GM12892 (cell line): ENCODE measurements at places on chromosomes 4 and X.

DNA sequence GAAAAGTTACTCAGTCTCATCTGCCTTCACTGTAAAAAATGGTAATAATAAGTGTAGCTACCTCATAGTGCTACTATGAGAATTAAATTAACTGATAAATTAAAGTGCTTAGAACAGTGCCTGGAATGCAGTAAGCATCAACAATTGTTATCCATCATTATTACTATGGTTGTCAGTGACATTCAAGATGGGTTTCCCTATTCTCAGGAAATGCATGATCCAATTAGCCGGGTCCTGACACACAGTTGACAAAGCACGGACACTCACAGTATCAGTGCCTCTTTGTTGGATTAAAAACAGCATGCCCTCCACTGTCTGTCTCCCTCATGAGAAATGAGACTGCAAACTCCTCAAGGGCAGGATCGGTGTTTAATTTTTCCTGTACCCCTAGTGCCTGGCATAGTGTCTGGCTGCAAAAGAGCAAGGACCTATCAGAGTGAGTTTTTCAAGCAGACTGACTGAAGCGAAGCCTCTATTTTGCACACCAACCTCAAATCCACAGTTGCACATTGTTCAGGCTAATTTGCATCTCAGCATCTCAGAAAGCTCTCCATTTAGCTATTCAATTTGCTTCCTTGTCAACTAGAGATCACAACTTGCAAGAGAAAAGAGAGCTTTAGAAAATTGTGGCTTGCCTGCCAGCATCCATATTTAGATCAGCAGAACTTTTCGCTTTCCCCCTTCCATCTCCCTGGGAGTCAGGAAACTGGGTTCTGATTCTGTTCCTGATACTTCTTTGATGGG is 122.9 kb downstream of the LDB2 start:
- DNase-seq, result no peak

- no peak for DNase-seq
Measured at GRCh38 chr4:98110214-98110613, 33.1 kb downstream of the STPG2 start.

GRCh38 chr4:142110136-142110535 is 473.8 kb downstream of the IL15 start:
- no peak for DNase-seq

DNA sequence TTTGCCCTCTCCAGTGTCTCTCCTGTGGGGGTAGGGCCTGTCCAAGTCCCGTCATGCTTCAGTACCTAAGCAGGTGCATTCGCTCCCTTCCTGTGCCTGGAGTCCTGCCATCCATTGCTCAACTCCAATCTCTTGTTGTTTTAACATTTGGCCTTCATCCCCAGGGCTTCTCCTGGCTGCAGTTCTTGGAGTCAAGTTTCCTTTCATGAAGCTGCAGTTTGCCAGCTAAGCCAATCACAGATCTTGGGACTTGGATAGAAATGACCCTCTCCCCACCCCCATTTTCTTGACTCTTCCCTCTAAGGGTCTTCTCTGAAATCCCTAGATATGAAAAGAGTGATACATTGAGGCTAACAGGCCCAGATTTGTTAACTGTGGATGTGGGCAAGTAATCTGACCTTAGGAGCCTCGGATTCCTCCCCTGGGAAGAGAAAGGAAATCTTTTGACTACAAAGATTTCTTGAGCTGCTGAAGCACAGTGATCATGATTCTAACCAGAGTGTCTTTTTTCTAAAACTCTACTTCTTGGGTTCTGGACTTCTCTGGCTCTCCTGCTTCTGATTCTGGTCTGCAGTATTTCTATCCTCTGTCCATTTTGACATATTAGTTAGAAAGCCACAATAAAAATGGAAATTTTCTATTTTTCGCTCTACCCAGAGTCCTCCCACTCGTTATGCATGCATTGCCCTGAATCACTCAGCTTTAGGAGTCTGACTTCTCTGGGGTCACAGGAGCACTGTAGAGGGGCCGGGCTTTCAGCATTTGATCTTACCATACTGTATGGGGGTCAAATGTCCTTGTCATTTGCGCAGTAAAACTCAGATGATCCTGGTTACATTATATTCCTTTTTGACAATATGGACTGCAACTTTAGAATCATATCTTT is 61.0 kb downstream of the CHRNA9 start:
- DNase-seq, result no peak

DNA sequence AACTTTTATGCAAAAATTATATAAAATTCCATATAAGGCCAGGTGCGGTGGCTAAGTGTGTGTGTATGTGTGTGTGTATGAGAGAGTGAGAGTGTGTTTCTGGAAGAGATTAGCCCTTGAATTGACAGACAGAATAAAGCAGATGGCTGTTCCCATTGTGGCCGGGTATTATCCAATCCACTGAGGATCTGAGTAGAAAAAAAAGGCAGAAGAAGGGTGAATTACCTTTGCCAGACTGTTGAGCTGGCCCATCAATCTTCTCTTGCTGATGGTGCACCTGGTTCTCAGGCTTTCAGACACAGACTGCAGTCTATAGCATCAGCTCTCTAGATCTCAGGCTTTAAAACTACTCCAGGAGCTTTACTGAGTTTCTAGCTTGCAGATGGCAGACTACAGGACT is 92.2 kb upstream of the SLIT2 start:
- no peak for DNase-seq

DNA sequence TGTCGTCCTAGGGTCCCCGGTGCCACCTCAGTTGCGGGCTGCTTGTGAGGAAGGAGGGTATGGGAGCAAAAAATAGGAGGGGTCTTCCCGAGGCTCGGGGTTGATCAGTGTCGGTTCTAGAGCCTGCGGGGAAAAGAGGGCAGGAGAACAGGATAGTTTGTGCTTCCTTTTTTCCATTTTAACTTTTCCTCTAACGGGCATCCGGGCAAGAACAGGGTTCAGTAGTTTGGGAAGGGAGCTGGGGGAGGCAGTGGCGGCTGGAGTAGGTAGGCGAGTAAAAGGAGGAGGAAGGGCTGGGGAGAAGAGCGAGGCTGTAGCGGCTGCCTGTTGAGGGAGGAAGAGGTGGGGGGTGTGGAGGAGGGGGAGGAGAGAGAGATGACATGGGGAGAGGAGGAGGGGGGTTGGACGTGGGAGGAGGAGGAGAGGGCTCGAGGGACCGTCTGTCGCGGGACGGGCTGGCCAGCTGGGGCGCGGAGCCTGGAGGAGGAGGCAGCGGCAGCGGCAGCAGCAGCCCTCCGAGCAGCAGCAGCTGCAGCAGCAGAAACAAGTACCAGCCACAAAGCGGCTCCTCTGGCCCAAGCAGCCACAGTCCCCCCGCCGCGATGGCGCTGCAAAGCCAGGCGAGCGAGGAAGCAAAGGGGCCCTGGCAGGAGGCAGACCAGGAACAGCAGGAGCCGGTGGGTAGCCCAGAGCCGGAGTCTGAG is at the start of gene SLC16A2:
Gene SLC16A2, plus strand, starts transcription at position 458 of the 704 bp plus-strand sequence. Its CDS starts 145 bp downstream, at position 603.
- no peak for DNase-seq

GRCh38 chrX:95044331-95044730 is 1370.3 kb downstream of the FAM133A start:
- DNase-seq, result no peak

GRCh38 chrX:106692425-106693065 is 34.0 kb upstream of the RNF128 start:
- no peak for DNase-seq

DNA sequence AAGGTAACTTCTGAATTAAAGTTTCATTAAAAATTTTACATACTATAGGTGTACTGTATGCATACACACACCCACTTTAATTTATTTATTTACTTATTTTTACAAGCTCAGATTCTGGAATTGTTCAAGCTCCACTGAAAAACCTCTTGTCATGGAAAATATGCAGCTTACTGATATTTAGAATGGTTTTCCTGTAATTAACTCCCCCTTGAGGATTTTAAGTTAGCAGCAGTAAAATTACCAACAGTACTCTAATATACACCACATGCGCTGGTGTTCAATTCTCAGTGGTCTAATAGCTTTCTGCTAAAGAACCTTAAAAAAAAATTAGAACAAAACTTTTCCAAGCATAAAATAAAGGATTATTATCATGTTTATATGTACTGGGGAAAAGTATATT is 12.0 kb downstream of the MAB21L2 start:
- DNase-seq, result no peak

DNA sequence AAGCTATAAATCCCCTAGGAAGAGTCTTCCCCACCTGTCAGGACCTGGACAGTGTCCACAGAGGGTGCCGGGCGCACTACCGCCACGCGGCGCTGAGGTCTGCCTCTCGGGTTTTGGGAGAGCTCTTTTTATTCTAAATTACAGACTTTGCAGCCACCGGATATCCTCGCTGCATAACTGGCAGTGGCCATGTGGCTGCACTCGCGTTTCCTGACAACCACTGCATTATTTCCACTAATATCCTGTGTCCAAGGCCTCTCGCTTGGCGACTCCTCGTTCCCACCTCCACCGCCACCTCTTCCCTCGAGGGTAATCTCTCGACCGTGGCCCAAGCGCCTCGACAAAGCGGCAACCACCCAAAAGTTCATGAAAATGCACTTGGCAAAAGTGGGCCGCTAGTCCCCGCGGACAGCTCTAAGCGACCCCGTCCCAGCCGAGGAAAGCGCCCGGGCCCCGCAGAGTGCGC is 512 bp upstream of the TMEM131L start:
- DNase-seq, result no peak

DNA sequence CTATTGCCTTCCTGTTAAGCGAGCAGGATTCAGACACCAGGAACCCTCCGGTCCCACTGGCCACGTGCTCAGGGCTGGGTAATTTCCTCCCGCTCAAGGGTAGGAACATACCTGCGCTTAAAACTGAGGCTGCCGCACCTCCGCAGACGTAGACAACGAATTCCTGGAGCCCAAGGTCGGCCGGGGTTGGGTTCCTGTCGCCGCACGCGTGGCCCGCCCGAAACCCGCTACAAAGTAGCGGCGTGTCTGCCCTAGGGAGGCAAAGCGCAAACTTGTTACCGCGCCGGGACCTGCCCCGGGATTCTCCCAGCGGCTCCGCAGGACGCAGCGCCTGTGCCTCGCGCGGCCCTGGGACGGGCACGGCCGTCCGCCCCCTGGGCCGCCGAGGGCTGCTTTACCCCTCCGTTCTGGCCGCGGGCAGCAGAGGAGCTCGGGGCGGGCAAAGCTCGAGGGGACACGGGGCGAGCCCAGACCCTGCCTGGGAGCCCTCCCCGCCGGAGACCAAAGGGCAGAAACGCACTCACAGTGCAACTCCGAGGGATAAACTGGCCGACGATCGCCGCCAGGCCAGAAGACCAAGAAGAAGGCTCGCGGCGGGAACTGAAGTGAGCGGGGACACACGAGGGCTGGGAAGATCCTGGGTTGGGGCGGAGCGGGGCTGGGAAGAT is at the start of gene ERVMER34-1:
Gene ERVMER34-1, minus strand, starts transcription at position 607 of the 668 bp plus-strand sequence. CDS start 5,905 bp downstream, outside the sequence.
- DNase-seq, result no peak

GRCh38 chrX:47831788-47832187 is 4.9 kb upstream of the ZNF81 start:
- peak; percentile 22 for DNase-seq

GRCh38 chr4:5972571-5972970 is 45.7 kb downstream of the C4orf50 start:
- no peak for DNase-seq

GRCh38 chr4:170497689-170498088 is 407.9 kb upstream of the AADAT start:
- DNase-seq, result no peak

- no peak for DNase-seq
Measured at GRCh38 chr4:73194064-73194463, 64.5 kb downstream of the ANKRD17 start.

DNA sequence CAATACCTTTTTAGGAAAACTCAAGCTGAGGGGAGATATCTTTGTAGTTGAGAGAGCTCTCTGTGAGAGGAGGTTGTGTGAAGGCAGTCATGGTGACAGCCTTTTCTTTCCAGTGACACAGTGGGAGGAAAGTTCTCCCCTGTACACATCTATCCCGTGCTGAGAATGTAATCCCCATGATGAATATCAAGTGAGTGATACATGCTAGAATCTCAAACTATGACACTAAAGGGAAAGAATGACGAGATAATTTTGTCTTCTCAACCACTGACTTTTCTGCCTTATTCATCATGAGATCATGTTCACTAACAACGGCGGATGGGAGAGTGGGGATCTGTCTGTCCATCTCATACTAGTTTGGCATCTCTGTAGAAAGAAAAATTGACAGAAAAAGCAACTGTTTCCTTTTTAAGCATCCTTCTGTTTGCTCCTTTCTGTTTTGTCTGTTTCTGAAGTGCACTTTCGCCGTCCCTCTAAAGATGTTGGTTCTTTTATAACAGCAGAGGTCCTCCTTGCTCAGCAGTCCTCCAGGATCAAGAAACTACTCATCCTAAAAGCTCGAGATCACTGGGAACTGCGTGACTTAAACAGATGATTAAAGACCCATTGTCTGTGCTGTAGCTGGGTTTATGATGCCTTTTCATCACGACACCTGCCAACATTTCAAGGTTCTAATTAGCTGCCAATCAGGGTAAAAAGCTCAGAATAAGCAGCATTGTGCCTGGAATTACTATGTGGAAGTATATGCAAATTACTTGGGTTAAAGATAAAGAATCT is 137.6 kb downstream of the DCK start:
- no peak for DNase-seq

DNA sequence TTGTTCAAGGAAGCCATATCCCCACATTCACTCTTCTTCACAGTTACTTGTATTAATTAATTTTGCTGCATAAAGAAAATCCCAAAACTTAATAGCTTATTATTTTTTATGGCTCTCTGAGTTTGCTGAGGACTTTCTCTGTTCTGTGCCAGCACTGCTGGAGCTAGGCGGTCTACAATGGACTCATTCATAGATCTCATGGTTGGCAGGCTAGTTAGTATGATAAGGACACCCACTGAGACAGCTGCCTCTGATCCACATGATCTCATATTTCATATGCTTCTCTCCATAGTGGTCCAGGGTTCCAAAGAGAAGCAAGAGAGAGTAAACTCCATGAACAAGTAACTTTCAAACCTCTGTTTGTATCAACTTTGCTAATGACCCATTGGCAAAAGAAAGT is 170.2 kb downstream of the ADGRA3 start:
- DNase-seq, result no peak

DNA sequence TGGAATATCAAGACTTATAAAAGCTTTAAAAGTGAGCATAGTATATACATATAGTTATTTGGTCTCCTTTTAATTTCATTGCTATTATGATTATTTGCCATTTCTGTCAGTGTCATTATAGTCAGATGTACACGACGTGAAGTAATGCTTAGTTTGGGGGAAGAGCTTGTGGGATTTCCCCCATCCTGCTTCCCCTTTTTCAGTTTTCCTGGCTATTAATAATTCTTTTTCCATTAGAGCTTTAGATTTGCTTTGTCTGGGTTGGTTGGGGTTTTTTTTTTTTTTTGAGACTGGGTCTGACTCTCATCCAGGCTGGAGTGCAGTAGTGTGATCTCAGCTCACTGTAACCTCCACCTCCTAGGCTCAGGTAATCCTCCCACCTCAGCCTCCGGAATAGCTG is 5.4 kb downstream of the ABCE1 start:
- DNase-seq, result no peak

DNA sequence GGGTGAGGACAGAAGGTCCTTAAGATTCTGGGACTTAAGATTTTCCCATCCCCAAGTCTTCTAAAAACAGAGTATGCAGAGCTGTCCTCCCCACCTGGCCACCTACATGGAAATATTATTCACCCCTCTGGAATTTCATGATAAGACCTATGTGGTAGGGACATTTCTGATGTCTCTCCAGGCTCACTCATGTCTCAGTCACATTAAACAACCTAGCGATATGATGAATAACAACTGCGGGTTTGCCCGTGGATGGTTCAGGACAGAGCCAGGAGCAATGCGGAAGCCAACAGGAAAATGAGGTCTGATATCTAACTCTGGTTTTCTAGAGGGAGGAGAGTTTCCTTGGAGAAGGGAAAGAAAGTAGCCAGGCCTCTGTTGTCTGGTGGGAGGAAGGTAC is 47.4 kb downstream of the TEX13A start:
- DNase-seq, result no peak

GRCh38 chrX:12954981-12955380 is 19.9 kb upstream of the TMSB4X start:
- DNase-seq, result no peak
